ENCODE measurements at places on chromosomes 13 and 19. TPM values are rescaled to one million over a fixed set of nuclear protein-coding genes. Genes with fewer than 3 reads are reported as not detected.

GRCh38 chr19:45173816-45174215 lies 4.2 kb downstream of the TRAPPC6A start:
- DNase-seq = peak; percentile 90

DNA sequence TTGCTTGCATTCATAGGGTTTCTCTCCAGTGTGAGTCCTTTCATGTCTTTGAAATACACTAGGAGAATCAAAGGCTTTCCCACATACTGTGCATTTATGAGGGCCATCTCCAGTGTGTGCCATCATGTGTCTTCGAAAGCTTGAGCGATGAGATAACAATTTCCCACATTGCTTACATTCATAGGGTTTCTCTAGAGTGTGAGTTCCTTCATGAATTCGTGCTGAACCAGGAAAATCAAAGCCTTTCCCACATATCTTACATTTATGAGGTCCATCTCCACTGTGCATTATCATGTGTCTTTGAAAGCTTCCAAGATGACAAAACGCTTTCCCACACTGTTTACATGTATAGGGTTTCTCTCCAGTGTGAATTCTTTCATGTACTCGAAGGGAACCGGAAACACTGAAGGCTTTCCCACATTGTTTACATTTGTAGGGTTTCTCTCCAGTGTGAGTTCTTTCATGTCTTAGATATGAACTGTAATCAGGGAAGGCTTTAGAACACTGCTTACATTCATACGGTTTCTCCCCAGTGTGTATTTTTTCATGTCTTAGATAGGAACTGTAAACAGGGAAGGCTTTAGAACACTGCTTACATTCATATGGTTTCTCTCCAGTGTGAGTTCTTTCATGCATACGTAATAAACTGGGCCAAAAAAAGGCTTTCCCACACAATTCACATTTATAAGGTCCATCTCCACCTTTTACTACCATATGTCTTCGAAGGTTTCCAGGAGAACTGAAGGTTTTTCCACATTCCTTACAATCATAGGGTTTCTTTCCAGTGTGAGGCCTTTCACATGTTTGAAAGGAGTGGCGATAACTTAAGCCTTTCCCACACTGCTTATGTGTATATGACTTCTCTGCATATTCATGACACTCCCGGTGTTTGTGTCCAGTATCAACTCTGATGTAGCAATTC lies 21.4 kb downstream of the ZNF44 start:
- no peak for DNase-seq

- DNase-seq = no peak
Observed at GRCh38 chr13:96072392-96072791, 17.5 kb upstream of the HS6ST3 start.

GRCh38 chr19:3866910-3867638 lies 1.8 kb downstream of the ZFR2 start:
- DNase-seq = no peak

DNA sequence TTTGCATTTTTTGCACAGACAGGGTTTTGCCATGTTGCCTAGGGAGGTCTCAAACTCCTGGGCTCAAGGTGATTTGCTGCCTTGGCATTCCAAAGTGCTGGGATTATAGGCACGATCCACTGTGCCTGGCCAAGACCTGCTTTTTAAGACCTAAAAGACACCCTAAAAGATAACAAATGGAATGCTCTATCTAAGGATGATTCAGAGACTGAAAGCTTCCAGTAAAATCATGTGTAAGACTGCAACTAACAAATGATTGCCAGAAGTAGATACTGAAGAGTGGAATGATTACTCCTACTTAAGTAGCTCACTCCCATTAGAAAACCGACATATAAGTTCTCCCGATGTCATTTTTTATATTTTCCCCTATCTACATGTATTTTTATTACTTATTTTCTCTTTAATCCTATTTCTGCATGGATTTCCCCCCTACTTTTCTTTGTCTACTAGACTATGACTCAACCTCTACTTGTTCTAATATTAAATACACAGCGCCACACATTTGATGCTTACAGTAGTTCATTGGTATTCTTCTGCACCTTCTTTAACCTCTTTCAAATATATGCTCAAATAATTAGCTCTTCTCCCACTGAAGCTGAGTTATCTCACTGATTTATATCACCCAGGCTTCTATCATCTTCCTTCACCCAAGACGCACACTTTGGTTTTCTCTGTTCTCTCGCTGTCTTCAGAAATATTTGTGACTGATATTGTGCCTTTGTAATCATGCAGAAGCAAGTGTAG lies 32.2 kb upstream of the KLF12 start:
- DNase-seq = no peak

DNA sequence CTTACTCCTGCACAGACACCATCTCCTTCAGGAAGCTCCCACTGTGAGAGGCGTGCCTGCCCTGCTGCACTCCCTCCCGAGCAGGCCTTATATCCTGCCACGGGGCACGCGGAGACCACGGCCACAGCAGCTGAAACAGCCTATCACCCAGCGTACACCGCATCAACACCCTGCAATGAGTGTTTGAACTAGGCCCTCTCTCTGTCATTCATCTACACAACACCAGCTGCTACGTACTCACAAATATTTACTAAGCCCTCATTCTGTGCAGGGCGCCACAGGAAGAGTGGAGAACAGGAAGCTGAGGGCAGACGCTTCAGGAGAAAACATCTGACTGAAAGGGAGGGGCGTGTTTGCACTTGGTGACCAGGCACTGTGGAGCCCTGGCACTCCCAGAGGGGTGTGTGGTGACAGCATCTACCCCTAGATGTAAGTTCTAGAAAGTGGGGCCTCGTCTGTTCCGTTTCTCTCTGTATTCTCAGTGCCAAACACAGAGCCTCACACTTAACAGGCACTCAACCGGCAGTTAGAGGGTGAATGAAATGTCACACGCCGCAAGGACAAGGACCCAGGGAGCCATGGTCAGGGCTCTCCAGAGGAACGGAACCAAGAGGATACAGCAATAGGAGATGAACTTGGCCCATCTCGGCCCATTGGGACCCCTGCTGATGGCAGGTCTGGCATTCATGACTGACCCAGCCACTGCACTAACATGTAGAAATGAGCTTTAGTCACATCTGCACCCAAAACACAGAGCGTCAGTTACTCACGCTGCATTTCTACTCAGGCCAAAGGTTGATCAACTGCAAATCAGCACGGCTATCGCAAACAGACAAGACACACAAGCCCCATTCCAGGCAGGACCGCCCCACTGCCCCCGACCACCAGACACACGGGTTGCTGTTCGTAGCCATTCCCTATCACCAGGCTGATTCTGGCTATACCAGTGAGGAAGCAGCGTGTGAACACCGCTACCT lies 15.7 kb downstream of the RANBP3 start:
- peak; percentile 11 for DNase-seq

GRCh38 chr13:65090186-65090585 lies 2139.9 kb downstream of the PCDH9 start:
- DNase-seq = no peak

GRCh38 chr19:14615623-14616022 lies 32.7 kb downstream of the CLEC17A start:
- no peak for DNase-seq

DNA sequence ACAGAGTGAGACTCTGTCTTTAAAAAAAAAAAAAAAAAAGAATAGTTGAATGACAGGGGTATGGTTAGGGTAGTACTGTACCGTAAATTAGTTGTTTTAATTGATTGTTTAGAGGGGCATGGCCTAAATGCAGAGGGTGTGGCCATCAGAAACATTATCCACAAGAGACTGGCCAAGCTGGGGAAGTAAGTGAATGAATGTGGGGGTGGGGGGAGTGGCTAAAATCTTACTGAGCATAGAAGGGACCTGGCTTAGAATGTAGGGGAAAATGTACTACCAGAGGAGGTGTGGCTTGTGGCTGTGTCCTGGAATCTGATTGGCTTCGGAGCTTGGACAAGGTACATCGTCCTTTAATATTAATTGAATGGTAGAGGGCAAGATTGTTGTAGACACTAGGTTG lies 3.8 kb downstream of the BCL2L12 start:
- no peak for DNase-seq

Gene FCAR
- total RNA-seq = not detected

Gene DAND5
- total RNA-seq = 0.31 TPM

Gene IZUMO4
- 2.8 TPM for total RNA-seq

Gene FFAR2
- not detected for total RNA-seq

Gene LILRB5
- not detected for total RNA-seq
